Kidney tubule cell (primary cell): ENCODE measurements at places on chromosomes 5 and 9.

- no peak for DNase-seq
Observed at GRCh38 chr5:78587775-78588291, 60.7 kb downstream of the LHFPL2 start.

- DNase-seq = no peak
Observed at GRCh38 chr9:90813523-90813922, 11.9 kb downstream of the SYK start.

DNA sequence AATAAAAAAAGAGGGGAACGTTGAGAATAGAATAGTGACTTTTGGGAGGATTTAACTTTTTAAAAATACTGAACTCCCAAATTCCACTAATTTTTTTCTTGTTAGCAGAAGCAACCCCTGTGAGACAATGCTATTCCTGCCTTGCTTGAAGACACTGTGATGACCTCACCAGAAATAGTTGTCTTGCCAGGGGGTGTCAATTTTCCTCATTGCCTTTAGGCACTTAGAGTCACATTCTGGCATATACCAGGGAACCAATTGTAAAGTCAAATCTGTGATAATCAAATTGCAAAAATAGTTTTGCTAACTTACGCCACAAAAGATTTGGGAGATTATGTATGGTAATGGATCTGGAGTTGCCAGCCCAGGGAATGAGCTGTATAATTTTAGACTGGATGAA is 42.8 kb upstream of the RPS23 start:
- no peak for DNase-seq

- no peak for DNase-seq
Observed at GRCh38 chr9:121567500-121568342, 68.1 kb upstream of the GGTA1 start.

- peak; percentile 83 for DNase-seq
Observed at GRCh38 chr9:34996905-34997279, 7.3 kb downstream of the DNAJB5 start.

GRCh38 chr9:126397056-126397455 is 70.4 kb downstream of the MVB12B start:
- DNase-seq = no peak

DNA sequence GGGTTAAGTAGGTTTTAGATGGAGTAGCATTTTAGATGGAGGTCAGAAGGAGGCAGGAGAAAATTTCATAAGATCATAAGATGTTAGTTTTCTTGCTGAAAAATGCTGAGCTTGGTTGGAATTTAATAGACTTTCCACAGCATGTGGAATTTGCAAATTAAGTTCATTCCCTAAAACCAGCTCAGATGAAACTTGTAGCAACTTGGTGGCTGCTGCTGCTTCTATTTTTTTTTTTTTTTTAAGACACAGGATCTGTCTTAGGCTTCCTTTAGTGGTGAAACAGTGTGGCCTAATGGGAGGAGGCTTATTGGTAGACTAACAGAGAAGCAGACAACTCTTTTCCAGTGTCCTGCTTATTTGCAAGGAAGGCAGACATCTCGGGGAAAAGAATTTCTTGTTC is 154.5 kb downstream of the AOPEP start:
- DNase-seq = no peak

DNA sequence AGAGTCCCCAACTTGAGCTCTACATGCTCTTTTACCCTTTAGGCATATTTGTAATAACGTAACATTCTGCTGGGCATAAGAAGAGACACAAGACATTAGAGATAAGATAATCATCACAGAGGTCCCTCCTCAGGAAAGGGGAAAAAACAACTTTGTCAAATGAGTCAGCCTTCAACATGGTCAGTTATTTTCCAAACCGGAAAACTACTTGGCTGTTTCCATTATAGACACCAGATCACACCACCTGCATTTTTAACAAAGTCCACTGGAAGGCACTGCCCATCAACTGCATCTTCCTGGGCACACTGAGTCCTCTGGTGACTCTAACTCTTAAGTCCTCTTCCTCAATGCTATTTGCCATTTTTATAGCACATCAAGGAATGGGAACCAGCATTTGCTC is 221.8 kb downstream of the FAM114A2 start:
- DNase-seq = no peak
